T-helper 22 cell (primary cell): ENCODE measurements at places on chromosomes 1 and 21.

DNA sequence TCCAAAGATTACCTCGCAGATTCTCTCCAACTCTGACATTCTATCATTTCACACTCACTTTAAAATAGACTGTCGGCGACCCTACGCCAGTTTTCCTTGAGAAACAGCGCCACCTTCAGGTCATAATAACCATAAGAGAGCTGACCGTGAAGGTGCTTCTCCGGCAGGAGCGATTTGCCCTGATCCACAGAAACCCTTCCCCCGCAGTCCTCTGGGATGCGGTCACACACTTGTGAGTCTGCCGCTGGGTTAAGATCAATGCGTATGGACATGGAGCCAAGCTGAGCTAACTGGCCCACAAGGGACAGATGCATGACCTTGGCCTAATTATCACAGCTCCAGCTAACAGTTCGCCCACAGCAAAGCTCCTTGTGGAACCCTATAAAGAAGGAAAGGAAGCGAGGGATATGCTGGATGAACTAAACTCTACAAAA is 32.8 kb upstream of the IFNAR2 start:
- DNase-seq, result no peak

GRCh38 chr1:70353601-70354331 is 756 bp downstream of the ANKRD13C start:
- no peak for DNase-seq

DNA sequence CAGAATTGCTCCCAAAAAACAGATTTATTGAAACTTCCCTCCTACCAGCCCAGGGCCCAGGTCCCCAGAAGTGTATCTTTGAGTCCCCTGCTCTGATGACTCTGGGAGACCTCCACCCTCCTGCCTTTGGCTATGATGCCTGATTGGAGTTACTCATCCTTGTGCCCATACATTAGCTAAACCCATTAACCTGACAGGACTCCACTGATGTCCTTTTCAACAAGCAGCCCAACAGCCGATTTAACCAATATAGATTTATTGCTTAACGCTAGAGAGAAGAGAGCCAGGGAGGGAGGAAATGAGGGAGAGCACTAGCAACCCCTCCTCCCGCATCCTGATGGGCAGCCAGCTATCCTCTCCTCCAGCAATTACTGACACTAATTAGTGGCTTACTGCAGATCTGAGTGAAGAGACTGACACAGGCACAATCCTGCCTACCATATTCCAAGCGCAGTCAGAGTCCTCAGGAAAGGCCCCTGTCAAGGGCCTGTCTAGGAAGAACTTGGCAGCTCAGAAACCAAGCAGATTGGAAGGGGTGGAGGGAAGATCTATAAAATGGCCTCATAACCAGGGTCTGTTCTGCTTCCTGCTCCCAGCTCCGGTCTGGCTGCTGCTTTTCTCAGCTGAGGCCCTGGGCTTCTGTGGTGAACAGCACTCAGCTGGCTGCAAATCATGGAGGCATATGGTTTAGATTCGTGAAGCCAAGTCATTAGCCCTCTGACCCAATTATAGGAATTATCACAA is 484.5 kb upstream of the DAB1 start:
- DNase-seq, result no peak

DNA sequence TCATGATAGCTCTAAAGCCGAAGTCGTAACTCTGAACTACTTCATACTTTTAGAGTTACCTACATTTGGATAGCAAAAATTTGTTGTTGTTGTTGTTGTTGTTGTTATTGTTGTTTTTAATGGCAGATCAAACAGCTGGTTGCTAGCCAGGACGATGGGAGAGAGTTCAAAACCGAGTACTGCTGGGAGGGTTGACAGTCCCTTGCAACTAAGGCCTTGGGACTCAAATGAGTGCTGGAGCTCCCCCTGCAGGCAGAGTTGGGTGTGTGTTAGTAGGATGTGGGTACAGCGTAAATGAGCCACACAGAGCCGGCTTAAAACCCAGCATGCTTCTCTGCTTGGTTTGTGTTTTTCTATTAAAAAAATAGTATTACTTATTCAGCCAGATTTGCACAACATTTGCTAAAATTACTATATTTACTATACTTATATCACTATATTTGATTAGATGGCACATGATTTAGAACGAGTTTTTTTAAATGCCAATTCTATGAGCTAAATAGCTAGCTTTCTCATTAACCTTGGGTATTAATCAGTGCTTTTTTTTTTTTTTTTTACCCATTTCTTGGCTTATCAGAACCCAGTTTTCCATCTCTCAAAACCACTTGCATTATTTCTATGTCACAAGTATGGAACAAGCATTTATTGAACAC is 129.2 kb upstream of the SYT6 start:
- DNase-seq, result peak; percentile 54

GRCh38 chr1:19009882-19010321 is 53.4 kb upstream of the IFFO2 start:
- no peak for DNase-seq

DNA sequence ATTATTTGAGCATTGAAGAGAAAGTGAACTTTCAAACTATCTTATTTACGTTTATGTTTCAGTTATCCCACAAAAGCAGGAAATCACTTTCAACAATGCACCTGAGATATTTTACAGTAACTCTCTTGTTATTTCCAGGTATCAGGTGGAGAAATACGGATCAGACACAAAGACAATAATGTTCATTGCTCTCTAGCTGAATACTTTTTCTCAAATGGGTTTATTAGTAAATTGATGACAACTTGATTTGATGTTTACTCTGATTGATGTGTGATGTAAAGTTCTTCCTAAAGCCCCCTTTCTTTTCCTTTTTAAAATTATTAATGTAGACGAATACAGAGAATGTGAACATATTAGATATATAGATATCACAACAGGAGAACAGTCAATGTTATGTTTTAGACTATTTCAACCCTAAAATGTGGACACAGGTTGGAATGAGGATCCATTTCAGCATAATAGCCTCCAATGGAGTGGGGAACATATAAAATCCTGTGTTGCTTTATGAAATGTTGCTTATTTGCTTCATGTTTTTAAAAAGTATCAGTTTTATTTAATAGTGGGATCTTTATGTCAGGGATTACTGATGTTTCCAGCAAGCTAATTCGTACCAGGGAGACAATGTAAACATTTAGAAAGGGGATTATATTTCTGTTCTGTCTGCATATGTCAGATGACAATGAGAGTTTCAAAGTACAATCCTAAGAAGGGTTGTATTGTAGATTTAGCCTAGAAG is 1522.3 kb upstream of the TPTE start:
- DNase-seq, result no peak

- no peak for DNase-seq
Measured at GRCh38 chr21:40564318-40564717, 282.6 kb downstream of the DSCAM start.

GRCh38 chr1:168466714-168467131 is 77.1 kb downstream of the XCL2 start:
- DNase-seq, result no peak

DNA sequence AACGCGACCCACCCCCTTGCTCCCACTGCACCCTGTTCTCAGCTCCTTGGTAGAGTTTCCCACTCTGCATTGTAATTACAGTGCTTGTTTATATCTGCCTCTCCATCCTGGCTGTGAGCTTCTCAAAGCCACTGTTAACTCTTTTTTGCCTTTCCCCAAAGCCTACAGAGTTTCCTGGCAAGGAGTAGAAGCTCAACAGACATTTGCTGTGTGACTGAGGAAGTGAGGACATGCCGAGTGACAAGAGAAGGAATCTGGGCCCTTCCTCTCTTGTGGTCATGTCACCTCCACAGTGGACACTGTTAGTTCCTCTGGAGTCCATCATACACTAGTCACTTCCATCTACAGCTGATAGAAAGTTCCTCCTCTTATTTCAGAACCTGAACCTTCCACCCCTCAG is 6.1 kb upstream of the IGSF8 start:
- DNase-seq, result no peak

DNA sequence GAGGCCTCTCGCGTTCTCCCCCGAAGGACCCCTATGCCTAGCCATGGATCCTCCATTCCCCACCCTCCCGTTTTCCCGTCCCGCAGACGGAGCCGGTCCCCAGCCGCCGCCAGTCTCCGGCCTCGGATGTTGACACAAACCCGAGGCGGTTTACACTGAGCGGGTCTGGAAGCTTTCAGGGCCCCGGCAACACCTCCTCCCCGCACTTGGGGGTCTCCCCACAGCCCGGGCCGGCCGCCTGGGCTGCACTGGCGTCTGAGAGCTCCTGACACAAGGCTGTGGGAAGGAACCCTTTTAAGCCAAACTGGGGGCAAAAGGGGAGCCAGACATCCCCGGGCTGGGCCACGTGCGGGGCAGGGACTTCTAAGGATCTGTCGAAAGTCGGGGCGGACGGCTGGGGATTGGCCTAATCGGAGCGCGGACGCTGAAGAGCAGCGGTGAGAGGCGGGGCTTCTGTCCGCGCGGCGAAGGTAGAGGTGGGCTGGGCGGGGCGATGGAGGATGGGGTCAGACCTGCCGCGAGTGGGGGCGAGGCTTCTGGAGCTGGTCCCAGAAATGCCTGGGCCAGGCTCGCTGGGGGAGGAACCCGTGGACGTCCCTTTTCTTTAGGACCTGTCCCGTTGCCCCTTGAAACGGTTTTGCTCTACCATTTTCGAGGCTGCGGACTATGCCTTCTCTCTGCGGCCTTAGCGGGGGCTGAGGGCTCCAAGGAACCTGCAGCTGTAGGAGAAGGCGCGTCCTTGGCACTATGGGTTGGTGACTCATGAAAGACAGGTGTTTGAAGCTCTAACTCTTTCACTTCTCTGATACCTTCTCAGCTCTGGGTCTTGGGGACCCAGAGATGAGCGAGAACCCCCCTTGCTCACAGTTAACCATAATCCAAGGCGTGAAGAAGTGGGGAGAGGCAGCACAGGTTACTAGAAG is 1.2 kb upstream of the HPCAL4 start:
- DNase-seq, result no peak

GRCh38 chr1:66335125-66335524 is 198.8 kb upstream of the SGIP1 start:
- DNase-seq, result no peak

- DNase-seq, result no peak
Measured at GRCh38 chr1:227895828-227896685, 51.7 kb downstream of the WNT9A start.

DNA sequence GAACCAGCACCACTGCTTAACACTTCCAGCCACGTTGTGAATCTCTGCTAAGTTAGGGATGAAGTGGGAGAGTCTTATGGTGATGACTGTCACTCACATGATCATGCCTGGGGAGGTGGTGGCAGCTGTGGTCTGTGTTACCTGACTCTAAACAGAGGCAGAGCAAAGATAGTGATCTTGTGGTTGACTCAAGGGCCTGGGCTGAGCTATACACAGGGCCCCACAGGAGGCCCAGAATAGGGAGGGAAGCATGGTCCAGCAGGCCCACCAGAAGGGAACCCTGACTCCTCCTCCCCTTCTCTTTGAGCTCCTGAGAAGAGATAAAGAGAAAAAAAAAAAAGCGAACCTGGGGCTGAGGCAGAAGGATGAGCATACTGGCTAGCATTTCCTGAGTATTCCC is 55.0 kb downstream of the PLXNA2 start:
- DNase-seq, result no peak

DNA sequence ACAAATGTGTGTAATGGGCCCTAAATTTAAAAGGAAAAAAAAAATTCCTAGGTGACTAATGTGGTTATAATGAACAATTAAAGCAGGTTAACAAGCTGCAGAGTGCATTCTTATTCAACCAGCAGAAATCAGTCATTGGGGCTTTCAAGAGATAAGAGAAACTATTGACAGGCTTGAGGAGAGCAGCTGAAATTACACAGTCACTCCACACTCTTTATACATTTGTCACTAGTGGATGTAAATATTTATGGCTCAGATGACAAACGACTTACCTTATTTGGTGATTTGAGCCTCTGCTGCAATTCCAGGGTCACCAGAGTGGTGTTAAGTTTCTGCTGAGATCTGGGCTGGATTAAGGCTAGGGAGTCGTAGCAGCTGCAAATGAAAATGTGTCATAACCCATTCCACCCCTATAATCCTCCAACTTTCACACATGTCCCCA is 896.3 kb downstream of the TTLL7 start:
- no peak for DNase-seq

GRCh38 chr1:206705726-206706297 is 21.1 kb downstream of the MAPKAPK2 start:
- no peak for DNase-seq

- DNase-seq, result no peak
Measured at GRCh38 chr1:239711768-239712167, 325.4 kb downstream of the CHRM3 start.

GRCh38 chr1:67608661-67609576 is 76.1 kb upstream of the GADD45A start:
- no peak for DNase-seq

DNA sequence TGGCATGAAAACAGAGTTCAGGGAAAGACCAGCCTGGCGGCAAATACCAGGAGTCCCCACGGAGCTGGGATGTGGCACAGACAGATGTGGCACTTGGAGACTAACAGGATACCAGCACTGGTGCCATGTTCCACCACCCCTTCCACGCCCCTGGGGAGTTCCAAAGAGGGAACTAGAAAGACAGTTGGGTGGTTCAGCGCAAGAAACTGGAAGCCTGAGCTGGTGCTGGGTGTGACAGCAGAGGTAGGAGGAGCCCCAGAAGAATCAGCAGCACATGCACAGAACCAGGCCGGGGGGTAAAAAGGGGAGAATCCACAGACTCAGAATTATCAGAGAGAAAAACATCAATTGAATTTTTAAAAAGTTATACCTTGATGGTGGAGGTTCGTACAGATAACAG is 22.4 kb downstream of the DDX20 start:
- DNase-seq, result no peak

GRCh38 chr1:22365331-22366295 is 86.0 kb upstream of the ZBTB40 start:
- no peak for DNase-seq
